Activated CD4-positive, alpha-beta memory T cell treated with anti-CD3 and anti-CD28 coated beads, Interleukin-2, amount 10 ng/mL, durations not matched to agents 7 days and 5 days (primary cell): ENCODE measurements at places on chromosomes 6 and 20. TPM values are rescaled to one million over a fixed set of nuclear protein-coding genes. Genes with fewer than 3 reads are reported as not detected.
A peak's percentile ranks its signal among the peaks of the same experiment; 100 is the strongest.

GRCh38 chr6:5259428-5259827 is 1.3 kb downstream of the LYRM4 start:
- DNase-seq: no peak
- H3K4me1 ChIP-seq: peaks cover 48% of the 10 kb centered on the region
- peak overlapping the region; percentile 99 for H3K4me3 ChIP-seq

DNA sequence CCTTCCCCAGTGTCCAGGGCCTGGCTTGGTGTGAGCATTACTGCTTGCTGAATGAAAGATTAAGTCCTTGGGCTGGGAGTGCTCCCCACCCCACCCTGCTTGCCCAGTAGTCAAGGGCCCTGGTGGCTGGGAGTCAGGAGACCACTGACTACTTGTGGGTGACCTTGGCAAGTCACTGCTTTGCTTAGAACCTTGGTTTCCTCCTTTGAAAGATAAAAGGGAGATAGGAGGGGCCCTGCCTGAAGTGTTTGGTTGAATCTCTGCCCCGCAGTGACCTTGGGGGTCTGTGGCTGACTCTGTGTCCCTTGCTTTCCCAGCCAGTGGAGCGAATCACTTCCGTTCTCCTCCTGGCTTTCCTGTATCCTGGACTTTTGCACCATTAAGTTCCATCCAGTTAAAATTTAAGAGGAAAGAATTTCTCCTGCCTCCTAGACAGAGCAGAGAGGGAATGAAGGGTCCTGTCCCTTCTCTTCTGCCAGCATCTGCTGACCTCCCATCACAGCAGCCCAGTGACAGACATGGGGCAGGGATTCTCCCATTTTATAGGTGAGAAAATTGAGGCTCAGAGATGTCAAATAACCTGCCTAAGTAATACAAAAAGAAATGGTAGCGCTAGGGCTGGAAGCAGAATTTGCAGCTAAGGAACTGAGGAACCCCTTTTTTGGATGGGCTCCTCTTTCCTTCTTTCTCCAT is 3.5 kb upstream of the EPB41L1 start:
- no peak overlapping the region for H3K27ac ChIP-seq
- no peaks in the 10 kb centered on the region for H3K36me3 ChIP-seq
- peaks cover 2% of the 10 kb centered on the region for H3K4me1 ChIP-seq
- H3K27me3 ChIP-seq: peaks cover 32% of the 10 kb centered on the region
- no peak for DNase-seq

The C6orf141 gene
- 0.48 TPM for total RNA-seq

The DACT2 gene
- not detected for total RNA-seq

- H3K27ac ChIP-seq: no peak overlapping the region
- no peak for DNase-seq
- H3K36me3 ChIP-seq: peaks cover 20% of the 10 kb centered on the region
- H3K4me1 ChIP-seq: peaks cover 15% of the 10 kb centered on the region
- H3K27me3 ChIP-seq: no peaks in the 10 kb centered on the region
- no peak overlapping the region for H3K4me3 ChIP-seq
Measured at GRCh38 chr20:4876731-4877130, 124.6 kb downstream of the SLC23A2 start.

- H3K4me1 ChIP-seq: peaks cover 14% of the 10 kb centered on the region
- no peak overlapping the region for H3K4me3 ChIP-seq
- no peaks in the 10 kb centered on the region for H3K27me3 ChIP-seq
- H3K27ac ChIP-seq: no peak overlapping the region
Measured at GRCh38 chr20:528923-529604, 14.5 kb downstream of the CSNK2A1 start.

DNA sequence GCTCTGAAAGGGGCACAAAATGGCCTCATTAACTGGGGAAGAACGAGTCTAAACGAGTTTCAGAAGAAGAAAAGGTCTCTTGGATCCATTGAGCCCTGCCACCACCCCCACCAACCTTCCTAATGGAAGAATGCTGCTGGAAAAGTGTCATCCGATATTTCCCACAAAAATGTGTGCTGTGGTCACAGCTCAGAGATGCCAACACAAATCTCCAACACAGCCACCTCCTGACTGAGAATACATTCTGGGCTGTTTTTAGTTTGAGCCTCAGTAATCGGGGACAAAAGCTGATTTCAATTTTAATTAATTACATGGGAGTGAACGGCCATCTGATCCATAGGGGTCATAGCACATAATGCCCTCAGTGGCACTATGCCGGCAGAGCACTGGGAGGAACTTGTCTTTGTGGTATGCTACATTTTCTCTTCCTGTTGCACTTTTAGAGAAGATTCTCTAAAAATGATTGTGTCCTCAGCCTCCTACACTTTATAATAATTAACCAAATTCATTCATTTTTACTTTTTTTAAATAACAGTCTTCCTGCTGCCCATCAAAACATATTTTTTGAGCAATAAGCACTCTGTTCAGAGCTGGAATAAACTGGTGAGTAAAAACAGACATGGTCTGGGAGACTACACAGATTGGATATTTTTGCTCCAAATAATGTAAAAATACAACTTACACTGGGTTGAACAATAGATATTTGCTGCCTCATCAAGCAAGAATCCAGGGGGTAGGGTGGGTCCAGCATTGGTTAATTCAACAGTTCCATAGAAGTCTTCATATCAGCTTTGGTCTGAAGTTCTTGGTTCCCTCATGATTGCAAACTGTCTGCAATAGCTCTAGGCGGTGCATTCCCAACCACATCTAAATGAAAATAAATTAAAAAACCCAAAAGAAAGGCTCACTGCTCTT is 143.6 kb upstream of the TMEM170B start:
- peaks cover 9% of the 10 kb centered on the region for H3K27me3 ChIP-seq
- H3K27ac ChIP-seq: no peak overlapping the region
- peaks cover 26% of the 10 kb centered on the region for H3K36me3 ChIP-seq
- peaks cover 12% of the 10 kb centered on the region for H3K4me1 ChIP-seq
- no peak for DNase-seq

DNA sequence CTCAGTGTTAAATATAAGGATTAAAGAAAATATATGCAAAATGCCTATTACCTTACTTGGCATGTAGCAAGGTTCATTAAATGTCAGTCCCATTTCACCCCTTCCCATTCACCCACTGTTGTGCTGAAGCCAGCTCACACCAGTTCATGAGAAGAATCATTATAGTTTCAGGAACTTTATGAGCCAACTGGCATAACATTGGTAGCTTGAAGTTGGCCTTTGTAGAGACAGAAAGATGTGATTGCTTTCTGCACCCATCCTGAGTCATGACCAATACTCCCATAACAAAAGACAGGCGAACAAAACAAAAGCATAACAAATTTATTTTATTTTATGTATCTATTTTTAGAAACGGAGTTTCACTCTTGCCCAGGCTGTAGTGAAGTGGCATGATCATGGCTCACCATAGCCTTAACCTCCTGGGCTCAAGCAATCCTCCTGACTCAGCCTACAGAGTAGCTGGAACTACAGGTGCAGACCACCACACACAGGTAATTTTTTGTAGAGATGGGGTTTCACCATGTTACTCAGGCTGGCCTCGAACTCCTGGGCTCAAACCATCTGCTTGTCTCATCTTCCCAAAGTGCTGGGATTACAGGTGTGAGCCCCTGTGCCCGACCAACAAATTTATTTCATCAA is 17.6 kb upstream of the IER3 start:
- no peak overlapping the region for H3K27ac ChIP-seq
- no peak overlapping the region for H3K4me3 ChIP-seq
- no peaks in the 10 kb centered on the region for H3K36me3 ChIP-seq
- peaks cover 21% of the 10 kb centered on the region for H3K4me1 ChIP-seq

DNA sequence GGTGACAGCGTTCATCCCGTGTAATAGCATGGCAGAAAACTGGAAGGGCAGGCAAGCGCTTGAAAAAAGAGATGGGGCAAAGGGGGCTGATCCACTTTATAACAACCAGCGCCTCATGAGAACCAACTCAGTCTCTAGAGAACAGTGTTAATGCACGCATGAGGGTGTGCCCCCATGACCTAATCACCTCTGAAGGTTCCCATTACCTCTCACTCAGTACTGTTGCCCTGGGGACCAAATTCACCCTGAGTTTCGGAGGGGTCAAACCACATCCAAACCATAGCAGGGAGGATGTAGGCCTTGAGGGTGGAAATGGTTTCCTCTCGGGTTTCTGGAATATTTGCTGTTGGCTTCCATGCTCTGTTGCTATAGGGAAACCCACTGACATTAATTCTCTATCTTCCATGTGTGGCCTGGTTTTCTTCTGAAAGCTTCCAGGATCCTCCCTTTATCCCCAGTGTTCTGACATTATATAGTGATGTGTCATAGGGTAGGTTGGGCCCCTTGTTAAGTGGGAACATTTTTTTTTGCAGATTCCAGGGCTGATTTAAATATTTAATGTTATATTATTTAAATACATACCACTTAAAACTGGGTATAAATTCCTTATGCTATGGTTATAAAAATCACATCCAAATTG is 65.2 kb downstream of the PPP1R14C start:
- H3K27me3 ChIP-seq: peaks cover 9% of the 10 kb centered on the region
- H3K36me3 ChIP-seq: no peaks in the 10 kb centered on the region
- no peak overlapping the region for H3K27ac ChIP-seq
- H3K4me1 ChIP-seq: peaks cover 1% of the 10 kb centered on the region
- H3K4me3 ChIP-seq: no peak overlapping the region

The CFAP61 gene
- total RNA-seq: not detected

- no peak for DNase-seq
- no peaks in the 10 kb centered on the region for H3K27me3 ChIP-seq
- no peak overlapping the region for H3K27ac ChIP-seq
- H3K36me3 ChIP-seq: peaks cover 44% of the 10 kb centered on the region
Measured at GRCh38 chr6:83962582-83962981, 71.0 kb upstream of the MRAP2 start.

DNA sequence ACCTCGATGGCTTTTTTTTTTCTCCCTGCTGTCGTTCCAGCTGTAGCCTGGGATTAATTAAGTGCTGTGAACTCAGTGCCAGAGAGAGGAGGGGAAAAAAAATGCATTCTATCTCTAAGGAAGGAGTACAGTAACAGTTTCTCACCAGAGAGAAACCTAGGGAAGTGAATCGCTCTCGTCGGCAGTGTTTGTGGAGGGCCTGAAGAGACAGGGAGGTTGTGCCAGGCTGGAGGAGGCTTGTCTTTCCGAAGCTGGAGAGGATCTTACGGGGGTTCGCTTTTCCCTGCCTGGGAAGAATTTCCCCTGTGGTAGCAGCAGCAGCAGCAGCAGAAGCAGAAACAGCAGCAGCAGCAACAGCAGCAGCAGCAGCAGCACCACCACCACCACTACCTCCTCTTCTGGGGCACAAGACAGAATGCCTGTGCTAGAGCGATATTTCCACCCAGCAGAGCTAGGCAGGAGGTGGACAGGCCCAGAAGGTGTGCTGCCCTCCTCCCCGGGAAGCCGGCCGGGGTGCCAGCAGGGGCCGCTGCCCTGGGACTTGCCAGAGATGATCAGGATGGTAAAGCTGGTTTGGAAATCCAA is 186.5 kb downstream of the PDE7B start:
- no peak overlapping the region for H3K27ac ChIP-seq
- H3K27me3 ChIP-seq: peaks cover 17% of the 10 kb centered on the region
- no peak overlapping the region for H3K4me3 ChIP-seq
- H3K4me1 ChIP-seq: no peaks in the 10 kb centered on the region

GRCh38 chr6:157110607-157111006 is 212.7 kb downstream of the TMEM242 start:
- no peak overlapping the region for H3K4me3 ChIP-seq
- DNase-seq: no peak
- H3K4me1 ChIP-seq: peaks cover 30% of the 10 kb centered on the region
- peaks cover 31% of the 10 kb centered on the region for H3K36me3 ChIP-seq

GRCh38 chr6:108322728-108323127 is 27.9 kb downstream of the AFG1L start:
- peaks cover 2% of the 10 kb centered on the region for H3K36me3 ChIP-seq
- no peak overlapping the region for H3K27ac ChIP-seq
- H3K4me3 ChIP-seq: no peak overlapping the region
- no peaks in the 10 kb centered on the region for H3K27me3 ChIP-seq

The CUL7 gene
- total RNA-seq: 12.7 TPM

The MAP7 gene
- 1.4 TPM for total RNA-seq

DNA sequence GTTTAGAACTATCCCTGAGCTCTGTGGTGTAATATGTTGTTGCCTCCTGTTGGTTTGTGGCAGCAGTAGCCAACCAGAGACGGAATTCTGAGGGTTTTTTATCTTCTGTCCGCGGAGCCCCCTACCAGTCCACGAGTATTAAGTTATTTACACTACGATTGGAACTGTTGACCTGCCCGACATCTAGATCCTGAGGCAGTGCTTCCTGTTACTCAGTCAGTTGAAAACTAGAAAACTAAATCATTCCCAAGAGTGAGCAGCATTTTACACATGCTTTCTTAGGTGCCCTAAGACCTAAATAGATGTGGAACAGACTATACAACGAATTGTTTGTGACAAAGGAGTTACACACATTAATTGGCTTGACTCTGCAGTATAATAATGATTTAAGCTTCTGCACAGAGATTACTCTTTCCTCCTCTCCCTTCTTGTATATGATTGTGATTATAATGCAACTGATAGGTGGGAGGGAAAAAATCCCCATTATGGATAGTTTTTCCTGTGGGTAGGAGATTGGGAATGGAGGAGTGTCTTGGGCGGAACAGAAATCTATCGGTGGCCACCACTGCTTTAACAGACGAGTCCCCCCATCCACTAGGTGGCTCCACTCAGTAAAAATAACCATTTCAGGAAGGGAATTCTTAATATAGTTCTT is 1.7 kb downstream of the LOC128125822 start:
- no peaks in the 10 kb centered on the region for H3K27me3 ChIP-seq
- peak; percentile 46 for DNase-seq
- H3K36me3 ChIP-seq: peaks cover 31% of the 10 kb centered on the region
- H3K4me1 ChIP-seq: peaks cover 40% of the 10 kb centered on the region
- H3K27ac ChIP-seq: peak overlapping the region; percentile 96
- H3K4me3 ChIP-seq: peak overlapping the region; percentile 95

The MDC1 gene
- 54.6 TPM for total RNA-seq

- H3K27me3 ChIP-seq: peaks cover 30% of the 10 kb centered on the region
- no peak overlapping the region for H3K27ac ChIP-seq
- H3K4me3 ChIP-seq: no peak overlapping the region
Measured at GRCh38 chr6:178119-178518, 114.2 kb upstream of the DUSP22 start.

The HLA-DRB1 gene
- 155 TPM for total RNA-seq

The ADGB gene
- not detected for total RNA-seq

GRCh38 chr6:71168233-71168765 is 120.3 kb upstream of the OGFRL1 start:
- H3K4me3 ChIP-seq: no peak overlapping the region
- H3K4me1 ChIP-seq: no peaks in the 10 kb centered on the region
- peaks cover 5% of the 10 kb centered on the region for H3K27me3 ChIP-seq
- H3K36me3 ChIP-seq: no peaks in the 10 kb centered on the region
- no peak overlapping the region for H3K27ac ChIP-seq

- no peaks in the 10 kb centered on the region for H3K4me1 ChIP-seq
- no peak overlapping the region for H3K4me3 ChIP-seq
- H3K27me3 ChIP-seq: no peaks in the 10 kb centered on the region
Measured at GRCh38 chr6:161649068-161649467, 375.2 kb upstream of the AGPAT4 start.

The RIPOR2 gene
- 240 TPM for total RNA-seq
